IMR-90 (cell line): ENCODE measurements at places on chromosomes 1 and 21. TPM values are rescaled to one million over a fixed set of nuclear protein-coding genes. Genes with fewer than 3 reads are reported as not detected.

GRCh38 chr1:147620543-147620942, 49.8 kb downstream of the ACP6 start:
- no peak for DNase-seq

DNA sequence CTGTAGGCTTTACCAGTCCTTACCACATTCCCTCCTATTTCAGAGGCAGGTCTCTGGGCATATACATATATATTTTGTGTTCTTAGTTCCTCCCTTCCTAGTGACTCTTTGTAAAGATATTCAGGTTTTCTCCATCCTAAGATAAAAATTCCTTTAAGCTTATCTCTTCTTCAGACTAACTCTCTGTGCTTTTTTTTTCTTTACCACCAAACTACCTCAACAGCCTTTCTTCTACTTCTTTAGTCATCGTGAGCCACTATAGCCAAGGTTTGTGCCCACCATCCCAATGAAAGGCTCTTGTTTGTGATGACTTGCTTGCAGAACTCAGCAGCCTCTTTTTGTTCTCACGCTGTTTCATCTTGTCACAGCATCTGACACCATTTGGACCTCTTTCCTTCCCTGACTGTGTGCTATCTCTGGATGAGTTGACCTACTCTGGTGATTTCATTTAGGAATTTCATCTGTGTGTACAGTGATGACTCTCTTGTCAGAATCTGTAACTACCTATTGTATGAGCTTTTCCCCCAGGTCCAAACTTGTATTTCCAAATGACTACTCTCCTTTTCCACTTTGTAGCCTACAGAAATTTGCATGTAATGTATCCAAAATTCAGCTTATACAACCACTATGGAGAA, 59.0 kb upstream of the MACF1 start:
- DNase-seq = peak; percentile 58

DNA sequence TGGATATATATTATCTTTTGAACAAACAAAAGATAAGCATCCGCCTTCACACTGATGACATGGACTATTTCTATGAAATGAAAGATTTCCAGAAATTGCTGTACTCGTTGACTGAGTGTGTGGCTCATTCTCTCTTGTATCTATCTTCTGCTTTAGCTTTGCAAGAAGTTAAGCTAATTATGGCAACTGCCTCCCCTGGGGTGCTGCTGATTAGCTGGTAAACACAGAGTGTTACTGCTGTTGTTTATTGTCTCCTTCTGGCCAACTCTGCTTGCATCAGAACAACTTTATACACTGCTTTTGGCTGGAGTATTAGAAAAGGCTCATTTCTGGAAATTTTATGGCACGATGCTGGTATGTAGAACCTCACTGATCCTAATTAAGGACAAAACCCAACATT, 95.6 kb upstream of the SNX7 start:
- no peak for DNase-seq

DNA sequence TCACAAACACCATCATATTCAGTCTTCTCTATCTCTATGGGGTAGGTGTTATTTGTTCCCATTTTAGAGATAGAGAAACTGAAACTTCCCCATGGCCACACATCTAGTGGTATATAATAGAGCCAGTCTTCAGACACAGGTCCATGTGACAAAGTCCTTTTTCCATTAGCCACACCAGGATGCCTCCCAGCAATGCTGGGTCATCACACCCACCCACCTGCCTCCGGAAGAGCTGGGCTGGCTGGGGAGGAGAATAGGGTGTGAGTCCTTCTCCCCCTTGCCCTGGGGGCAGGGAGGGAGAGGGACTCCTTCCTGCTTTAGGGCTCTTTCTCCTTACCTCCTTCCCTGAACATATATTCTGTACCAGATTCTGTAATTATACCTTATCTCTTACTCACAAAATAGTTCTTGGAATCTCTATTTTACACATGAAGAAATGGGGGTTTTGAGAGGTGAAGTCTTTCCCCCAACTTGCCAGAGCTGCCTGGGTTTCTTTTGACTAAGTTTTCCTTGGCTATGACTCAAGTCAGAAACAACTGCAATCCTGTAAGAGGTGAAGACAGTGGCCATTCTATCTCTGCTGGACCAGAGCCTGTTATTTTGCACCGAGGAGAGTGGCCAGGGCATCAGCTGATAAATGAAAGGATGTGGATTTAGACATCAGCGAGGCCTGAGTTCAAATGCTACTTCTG, 30.0 kb downstream of the SOX13 start:
- DNase-seq = peak; percentile 16

DNA sequence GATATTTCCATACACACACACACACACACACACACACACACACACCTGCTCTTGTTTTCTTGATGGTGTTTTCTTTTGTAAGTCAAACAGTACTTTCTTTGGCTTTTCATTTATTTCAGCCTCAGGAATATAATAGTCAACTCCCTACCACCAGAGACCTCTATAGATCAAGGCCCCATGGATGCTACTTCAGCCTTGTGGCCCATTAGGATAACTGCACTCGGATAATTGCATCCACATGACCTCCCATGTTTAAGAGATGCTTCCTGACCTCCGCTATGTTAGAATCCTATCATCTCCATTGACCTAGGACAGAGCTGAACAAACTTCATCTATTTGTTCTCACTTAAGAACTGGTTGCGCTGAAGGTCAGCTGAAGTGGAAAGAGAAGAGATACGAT, 1094.0 kb upstream of the B3GALT2 start:
- no peak for DNase-seq

POGZ gene
- 15.0 and 20.8 TPM in 2 replicates for total RNA-seq

C1orf226 gene
- total RNA-seq = under 0.01 TPM in 1 of 2 replicates, not detected in the other

AMY1A gene
- total RNA-seq = not detected in 2 replicates
